ENCODE measurements at places on chromosomes 4 and X.

- DNase-seq, result no peak
These were observed 261.7 kb upstream of the GNPDA2 start for GRCh38 chr4:44988011-44988410.

GRCh38 chr4:9812501-9813340 is 31.3 kb downstream of the DRD5 start:
- DNase-seq, result no peak

DNA sequence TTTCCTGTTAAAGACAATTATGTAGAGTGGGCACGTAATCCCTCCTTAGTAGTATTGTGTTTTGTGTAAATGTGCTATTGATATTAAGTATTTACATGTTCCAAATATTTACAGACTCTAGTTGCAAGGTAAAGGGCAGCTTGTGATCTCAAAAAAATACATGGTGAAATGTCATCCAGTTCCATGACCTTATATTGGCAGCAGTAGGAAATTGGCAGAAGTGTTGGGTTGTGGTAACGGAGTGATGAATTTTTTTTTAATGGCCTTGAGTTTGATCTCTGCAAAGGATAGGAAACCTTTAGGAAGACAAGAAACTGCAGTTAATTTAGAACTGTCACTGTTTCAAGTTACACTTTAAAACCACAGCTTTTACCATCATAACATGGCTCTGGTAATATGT is 74.3 kb downstream of the NPNT start:
- no peak for DNase-seq

- DNase-seq, result peak; percentile 53
These were observed 4.9 kb upstream of the TXK start for GRCh38 chr4:48138936-48139335.

DNA sequence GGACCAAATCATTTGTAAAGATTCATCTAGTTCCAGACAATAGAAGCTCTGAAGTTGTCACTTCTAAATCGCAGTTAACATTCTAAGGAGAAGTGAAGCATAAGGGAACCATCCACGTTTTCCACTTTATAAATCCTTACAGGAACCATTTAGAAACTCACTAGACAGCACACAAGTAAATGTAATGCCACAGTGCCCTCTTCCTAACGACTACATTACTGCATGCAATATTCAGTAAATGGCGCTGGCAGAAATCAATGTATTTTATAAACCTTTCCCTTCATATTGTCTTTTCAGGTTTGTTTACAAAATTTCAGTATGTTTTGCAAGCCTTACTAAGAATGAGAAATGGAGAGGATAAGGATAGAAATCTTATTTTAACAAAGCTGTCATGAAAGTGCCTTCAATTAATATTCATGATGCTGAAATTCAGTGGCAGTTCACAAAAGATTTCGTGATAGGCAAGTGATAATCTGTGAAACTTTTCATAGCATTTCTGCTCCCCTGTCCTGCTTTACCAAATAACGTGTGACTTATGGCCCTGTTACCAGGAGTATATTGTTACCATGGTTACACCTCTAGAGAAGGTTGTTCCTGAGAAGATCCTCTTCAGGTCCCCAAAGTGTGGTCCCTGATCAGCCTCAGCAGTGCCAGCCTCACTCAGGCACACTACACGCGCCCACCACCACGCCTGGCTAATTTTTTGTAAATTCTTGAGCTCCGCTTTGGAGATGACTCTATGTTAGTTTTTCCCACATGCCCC is 54.2 kb downstream of the TMA16 start:
- peak; percentile 58 for DNase-seq

GRCh38 chr4:89535251-89535650 is 227.7 kb upstream of the GPRIN3 start:
- no peak for DNase-seq

All from CD4-positive, alpha-beta T cell treated with Interleukin-15 for 4 hours (primary cell).